ENCODE measurements at places on chromosomes 2 and 18.
A peak's percentile ranks its signal among the peaks of the same experiment; 100 is the strongest.

- DNase-seq, result no peak
Observed at GRCh38 chr18:73503326-73503725, 635.5 kb upstream of the NETO1 start.

DNA sequence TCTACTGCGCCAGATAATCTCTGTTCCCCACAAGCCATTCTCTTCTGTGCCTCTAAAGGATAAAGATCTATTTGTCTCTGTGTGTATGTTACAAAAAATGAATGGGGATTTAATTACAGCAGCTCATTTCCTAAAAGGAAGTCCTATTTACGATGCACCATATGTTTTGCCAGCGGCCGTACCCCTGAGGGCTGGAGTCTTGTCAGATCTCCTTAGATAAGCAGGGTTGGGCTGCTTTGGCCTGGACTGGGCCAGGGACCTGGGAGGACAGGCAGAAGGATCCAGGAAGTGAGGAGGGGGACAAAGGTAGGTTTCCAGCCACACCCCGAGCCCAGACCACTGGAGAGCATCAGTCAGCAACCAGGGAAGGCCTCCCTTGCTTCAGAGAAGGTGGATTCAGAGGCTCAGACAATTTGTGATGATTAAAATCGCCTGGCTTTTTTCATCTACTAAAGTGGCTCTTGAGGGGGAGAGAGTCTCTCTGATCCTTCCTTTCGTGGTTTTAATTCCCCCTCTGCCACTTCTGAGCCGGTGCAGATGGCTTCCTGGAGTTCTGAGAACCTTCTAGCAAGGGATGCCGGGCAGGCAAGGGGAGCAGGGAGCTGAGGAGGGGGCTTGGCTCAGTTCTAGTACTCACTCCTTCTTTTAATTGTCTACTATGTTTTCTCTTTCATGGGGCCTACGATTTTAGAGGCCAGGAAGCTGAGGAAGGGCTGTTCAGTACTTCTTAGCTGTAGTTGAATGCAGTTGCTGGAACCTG lies 42.1 kb downstream of the MYCN start:
- no peak for DNase-seq

DNA sequence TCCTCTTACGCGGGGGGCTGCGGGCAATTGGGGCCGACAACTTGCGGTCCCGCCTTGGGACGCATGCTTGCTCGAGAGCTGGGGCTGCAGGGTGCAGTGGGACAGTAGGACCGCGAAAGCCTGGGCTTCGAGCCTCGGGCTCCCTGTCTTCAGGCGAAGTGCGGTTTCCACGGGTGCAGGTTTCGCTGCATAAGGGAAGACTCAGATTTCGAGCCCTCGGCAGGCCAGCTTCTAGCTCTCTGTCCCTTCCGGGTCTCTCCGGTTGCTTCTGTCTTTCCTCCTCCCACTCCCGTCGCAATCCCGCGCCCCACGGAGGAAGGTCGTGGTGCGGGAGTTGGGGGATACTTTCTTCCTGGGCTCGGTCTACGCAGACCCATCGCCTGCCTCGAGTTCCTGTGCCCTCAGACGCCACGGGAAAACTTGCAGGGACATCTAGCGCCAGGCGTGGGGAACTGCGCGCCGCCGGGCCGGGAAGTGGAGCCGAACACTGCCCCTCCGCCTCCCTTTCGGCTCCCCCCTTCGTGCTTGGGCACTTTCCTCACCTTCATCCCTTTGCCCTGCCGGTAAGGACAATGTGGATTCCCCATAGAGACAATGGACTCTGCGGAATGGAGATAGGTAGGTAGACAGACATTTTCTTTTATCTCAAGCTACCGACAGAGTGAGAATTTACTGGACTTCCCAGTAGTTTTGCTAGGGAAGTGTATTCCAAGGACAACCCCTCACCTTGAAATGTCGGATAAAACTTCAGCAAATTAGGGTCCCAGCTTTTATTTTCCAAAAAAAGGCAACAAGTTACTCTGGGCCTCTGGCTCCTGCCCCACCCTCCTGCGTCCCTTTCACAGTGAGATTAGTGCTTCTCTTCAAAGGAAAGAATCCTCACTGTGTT lies 4.2 kb upstream of the HOXD13 start:
- peak; percentile 76 for DNase-seq

DNA sequence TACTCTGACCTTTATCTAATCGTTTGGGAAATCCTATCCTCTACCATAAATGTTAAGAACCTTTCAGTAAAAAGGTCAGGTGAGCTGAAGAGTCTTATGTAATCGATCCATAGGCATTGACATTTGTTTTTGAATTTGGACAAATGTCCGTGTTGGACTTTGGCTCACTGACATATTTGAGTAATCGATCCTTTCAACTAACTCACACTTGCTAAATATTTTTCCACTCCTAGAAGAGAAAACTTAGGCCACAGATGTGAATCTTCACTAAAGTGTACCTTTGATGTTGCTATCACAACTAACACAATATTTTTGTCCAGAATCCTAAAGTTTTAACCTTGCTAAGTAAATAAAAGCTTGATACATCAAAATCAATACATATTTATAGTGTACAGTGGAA lies 89.5 kb downstream of the CCDC102B start:
- DNase-seq, result no peak

GRCh38 chr18:31716362-31716761 lies 32.0 kb upstream of the B4GALT6 start:
- no peak for DNase-seq

GRCh38 chr2:95525294-95526035 lies 40.9 kb upstream of the TRIM43B start:
- no peak for DNase-seq

DNA sequence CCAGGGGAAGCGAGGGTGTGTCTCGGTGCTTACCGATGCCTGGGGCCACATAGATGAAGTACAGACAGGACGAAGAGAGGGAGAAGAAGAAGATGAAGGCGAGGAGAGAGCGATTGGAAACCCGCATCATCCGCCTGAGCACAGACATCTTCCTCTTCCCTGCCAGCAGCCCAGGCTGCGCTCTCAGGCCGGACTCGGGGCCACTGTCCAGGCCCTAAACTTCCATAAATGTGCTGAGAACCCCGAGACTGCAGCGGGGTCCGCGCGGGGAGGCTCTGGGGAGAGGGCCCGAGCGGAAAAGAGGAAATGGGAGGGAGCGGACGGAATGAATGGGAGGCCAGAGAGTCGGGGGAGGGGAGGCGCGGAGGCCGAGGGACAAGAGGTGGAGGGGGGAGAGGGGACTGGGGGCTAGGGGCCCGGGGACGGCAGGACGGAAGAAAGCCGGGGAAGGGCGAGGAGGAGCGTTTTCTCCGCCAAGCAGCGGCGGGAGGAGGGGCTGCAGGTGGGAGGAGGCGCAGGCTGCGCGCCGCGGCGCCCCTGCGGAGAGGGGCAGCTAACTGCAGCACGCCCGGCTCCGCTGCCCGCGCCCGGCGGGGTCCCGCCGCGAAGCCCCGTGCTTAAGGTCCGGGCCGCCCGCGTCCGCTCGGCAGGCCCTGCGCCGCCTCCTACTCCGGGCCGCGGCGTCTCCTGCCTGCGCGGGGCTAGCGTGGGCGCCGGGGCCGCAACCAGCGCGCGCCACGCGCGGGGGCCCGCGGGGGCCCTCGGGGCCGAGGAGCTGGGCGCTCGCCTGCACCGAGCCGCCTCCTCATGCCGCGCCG lies at the start of gene B4GALT6:
B4GALT6 (minus strand) TSS at position 303 of the 818 bp plus-strand sequence; CDS start at position 148, 155 bp downstream.
- peak; percentile 58 for DNase-seq

DNA sequence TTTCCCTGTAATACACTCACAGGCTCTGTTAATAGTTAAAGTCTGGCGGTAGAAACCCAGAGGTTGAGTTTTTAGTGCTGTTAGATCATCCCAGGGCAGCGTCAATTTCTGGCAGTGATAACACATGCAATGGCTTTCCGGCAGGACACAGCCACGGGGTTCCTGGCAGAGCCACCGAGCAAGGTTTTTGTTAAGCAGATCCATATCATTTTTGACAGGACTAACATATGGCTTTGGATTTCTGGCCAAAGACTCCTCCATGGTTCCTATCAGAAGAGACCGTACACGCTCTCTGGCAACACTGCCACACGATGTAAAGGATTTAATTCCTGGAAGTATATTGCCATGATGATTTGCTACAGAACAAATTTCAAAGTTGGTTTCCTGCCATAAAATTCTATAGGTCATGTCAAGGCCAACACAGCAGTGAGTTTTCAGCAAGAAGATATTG lies 854.3 kb downstream of the LRRTM4 start:
- DNase-seq, result peak; percentile 61

DNA sequence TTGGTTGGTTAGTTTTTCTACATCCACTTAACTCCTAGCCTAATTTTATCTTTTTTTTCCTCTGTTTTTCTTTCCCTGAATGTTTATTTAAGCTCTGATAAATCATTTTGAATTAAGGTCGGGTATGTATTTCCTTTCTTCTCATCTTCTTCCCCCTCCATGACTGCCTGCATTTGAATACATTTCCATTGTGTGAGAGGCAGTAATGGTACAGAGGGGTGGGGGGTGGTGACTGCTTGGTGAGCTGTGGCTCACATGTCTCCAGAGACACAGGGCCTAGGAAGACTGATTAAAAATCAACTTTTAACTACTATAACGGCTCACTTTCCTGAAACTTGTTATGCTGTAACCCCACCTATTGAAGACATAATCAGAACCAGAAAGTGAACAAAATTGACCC lies 58.0 kb downstream of the NEDD4L start:
- no peak for DNase-seq

DNA sequence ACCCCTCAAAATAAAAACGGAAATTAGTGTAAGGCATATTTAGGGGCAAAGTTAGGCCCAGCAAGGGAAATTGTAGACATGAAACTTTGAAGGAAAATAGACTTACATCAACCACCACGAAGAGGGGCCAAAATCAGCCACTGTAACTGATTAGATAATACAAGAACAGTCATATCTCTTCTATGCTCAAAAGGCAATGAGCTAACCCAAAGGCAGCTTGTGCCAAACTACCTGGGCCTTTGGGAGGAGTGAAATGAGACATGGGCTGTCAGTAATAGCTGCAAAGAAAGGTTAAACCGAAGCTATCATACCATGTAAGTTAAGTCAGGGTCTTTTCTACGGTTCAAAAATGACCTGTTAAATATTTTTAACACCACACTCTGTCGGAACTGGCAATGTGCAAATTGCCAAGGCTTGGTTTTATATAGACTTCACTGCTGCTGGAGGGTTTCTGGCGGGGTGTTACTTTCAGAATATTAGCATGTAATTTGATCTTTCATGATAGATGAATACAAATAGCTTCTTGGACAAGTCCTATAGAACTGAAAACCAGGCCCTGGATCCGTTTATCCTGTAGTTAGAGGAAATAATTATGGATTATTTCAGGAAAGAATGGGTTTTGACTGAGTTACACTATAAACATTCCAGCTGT lies 69.6 kb downstream of the ACVR1 start:
- no peak for DNase-seq

- no peak for DNase-seq
Observed at GRCh38 chr2:194223218-194223617, 1433.8 kb upstream of the SLC39A10 start.

GRCh38 chr2:138183705-138184104 lies 219.4 kb downstream of the HNMT start:
- DNase-seq, result no peak

- peak; percentile 24 for DNase-seq
Observed at GRCh38 chr18:2907550-2908135, 60.8 kb downstream of the EMILIN2 start.

GRCh38 chr2:223366566-223366965 lies 235.6 kb downstream of the SCG2 start:
- DNase-seq, result no peak

- no peak for DNase-seq
Observed at GRCh38 chr18:59015531-59016152, 124.0 kb upstream of the SEC11C start.

DNA sequence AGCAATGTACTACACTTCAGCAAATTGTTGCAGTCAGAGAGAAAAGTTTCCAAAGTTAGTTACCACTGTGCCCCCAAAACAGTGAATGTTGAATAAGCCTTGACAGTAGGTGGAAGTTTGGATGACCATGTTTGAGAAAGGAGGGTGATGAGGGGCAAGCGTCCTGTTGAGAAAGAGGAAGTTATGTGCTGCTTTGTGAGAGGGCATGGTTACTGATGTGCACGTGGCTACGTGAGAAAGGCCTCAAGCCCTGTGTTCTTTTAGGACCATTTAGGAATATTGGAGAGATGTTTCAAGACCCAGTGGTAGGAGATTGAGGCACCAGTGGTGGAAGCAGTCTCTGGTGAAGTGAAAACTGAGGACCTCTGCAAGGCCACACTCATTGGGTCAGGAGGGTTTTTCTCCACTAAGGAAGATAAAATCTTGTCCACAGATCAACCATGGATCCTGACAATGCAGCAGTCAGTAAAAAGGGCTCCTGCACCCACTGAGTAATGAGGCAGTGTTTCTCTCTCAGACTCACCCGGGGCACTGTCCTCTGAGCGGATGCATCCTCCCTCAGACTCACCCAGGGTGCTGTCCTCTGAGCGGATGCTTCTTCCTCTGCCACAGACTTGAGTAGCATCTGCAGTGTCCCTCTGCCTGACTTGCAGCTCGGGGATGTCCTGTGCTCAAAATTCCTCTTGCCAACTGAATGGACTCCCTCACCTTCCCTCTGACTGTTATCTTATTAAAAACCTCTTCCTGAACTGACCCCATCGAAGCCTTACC lies 34.7 kb upstream of the ACTR3 start:
- DNase-seq, result no peak

- no peak for DNase-seq
Observed at GRCh38 chr2:142599504-142599903, 278.0 kb upstream of the KYNU start.

DNA sequence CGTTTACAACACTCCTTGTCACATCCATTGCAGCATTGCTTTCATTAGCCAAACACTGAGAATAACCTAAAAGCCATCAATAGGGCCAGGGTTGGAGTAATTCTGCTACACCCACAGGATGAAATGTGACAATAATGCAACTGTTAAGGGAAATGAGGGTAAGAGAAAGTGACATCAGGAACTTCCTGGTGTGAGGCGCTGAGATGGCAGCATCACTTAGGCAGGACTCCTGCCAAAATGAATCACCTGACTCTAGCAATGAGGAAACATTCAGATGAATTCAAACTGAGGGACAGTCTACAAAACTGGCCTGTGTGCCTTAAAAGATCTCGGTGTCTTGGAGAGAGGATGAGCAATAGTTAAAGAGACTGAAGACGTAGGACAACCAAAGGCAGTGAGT lies 115.6 kb upstream of the AGAP1 start:
- no peak for DNase-seq

DNA sequence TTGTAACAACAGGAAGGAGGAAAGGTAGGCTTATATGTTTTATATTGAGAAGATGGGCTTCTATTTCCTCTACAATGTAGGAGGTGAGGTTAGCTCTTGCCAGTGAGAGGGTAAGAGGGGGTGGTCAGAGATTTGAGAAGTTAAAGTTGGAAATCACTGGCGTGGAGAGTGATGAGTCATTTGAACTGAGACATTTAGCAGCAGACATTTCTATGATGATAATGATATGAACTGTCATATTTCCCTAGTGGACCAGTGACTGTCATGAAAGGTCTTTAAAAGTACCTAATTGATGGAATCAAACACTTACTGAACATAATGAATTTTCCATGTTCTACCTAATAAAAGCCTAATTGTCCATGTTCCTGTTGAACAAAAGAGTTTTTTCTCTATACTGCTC lies 126.1 kb downstream of the FAM161A start:
- DNase-seq, result no peak

GRCh38 chr18:24200494-24201290 lies 61.8 kb downstream of the CABYR start:
- DNase-seq, result no peak

All from femur (tissue), 1 donor.